ENCODE measurements at places on chromosomes 16 and 17. TPM values are rescaled to one million over a fixed set of nuclear protein-coding genes. Genes with fewer than 3 reads are reported as not detected.

- DNase-seq = no peak
Observed at GRCh38 chr16:85347213-85347591, 234.9 kb upstream of the CIBAR2 start.

DNA sequence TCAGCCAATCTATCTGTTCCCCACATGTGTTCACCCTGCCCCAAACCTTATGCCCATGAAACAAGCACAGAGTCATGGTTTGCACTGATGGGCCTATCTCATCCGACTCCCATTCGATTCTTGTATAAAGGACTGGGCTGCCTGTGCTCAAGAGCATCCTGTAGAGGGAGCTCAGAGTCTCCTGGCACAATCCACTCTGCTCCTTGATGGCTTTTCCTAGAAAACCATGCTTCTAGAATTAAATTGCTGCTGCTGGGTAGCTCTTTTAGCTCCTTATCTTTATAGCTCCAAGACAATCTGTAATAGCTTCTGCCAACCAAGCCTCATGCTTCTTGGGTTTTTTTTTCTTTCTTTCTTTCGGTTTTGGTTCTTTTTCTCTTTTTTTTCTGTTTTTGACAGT, 9.7 kb downstream of the ZNF19 start:
- DNase-seq = no peak

DNA sequence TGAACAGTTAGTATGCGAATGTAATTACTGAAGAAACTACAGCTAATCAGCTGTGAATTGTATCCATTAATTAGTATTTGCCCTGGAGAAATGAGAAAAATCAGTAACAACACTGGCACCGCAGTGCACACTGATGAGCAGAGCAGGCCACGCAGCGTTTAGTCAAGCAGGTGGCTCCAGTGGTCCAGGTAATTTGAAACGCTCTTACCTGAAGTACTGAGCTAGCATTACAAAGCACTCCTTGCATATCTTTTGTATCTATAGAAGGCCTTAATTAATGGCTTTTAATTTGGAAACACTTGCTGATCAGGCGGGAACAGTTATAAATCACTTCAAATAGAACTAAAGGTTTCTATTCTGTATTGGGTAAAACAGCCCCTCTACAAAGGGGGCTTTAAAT, 76.4 kb downstream of the TOX3 start:
- no peak for DNase-seq

- DNase-seq = peak; percentile 72
Observed at GRCh38 chr17:82775001-82775823, 23.3 kb downstream of the TBCD start.

- no peak for DNase-seq
Observed at GRCh38 chr16:79272141-79272577, 328.4 kb downstream of the MAF start.

GRCh38 chr16:16096121-16096857, 127.0 kb downstream of the ABCC6 start:
- peak; percentile 39 for DNase-seq

DNA sequence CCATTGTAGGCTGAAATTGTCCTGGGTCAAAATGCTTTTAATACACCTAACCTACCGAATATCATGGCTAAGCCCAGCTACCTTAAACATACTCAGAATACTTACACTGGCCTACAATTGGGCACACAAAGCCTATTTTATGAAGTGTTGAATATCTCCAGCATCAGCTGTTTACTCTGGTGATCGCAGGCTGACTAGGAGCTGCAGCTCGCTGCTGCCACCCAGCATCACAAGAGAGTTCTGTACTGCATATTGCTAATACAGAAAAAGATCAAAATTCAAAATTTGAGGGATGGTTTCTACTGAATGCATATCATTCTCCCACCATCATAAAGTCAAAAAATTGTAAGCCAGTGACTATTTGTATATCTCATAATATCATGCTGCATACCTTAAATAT, 55.3 kb downstream of the ULK2 start:
- DNase-seq = no peak

- no peak for DNase-seq
Observed at GRCh38 chr17:42818379-42818778, 5.7 kb downstream of the BECN1 start.

GRCh38 chr16:12961626-12962025, 60.2 kb downstream of the SHISA9 start:
- DNase-seq = no peak

GRCh38 chr16:58264961-58265479, 29.8 kb downstream of the PRSS54 start:
- no peak for DNase-seq

DNA sequence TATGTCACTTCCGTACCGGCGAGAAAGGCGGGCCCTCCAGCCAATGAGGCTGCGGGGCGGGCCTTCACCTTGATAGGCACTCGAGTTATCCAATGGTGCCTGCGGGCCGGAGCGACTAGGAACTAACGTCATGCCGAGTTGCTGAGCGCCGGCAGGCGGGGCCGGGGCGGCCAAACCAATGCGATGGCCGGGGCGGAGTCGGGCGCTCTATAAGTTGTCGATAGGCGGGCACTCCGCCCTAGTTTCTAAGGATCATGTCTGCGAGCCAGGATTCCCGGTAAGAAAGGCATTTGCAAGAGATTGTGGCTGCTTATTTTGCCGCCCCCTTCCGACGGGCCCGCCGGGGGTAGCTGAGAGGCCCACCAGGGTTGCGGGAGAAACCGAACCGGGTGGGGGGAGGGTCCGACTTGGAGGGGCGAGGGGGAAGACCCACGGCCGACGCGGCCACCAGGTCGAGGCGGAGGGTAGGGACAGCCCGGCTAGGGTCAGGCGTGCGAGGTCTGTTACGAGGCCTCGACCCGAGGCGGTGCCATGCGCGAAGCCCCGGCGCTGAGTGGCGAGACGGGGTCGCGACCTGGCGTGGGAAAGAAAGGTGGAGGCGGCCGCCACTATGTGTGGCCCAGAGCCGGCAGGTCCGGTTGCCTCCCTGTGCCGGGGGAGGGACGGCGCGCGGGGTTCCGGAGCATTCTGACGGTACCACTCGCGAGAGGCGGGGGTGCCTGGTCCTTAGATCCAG, 6.7 kb upstream of the CD68 start:
- peak; percentile 100 for DNase-seq

DNA sequence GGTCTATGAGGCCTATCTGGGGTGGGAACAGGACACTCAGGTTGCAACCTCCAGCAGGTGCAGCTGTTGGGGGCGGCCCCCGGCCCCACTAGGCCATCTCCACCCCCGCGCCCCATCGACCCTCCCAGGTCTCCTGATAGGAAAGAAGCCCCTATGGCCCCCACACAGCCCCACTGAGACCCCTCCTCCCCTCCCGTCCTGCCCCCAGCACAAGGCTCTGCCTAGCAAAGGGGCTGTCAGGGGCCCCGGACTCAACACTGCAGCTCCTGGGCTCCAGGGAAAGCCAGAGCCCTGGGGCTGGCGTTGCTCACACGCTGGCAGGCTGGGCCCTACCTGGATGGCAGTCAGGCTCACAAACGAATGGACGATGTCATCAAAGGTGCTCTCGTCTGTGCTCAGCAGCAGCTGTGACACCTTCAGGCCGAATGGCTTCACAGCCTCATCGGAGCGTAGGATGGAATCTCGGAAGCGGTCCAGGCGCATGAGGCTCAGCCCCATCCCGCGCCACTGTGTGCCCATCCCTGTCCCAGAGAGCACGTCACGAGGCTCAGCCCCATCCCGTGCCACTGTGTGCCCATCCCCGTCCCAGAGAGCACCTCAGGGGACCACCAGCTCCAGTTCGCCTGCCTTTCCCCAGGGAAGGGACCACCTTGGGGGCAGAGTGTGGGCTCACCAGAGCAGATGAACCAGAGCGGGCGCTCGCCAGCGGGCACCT, 7.3 kb downstream of the FASN start:
- no peak for DNase-seq

The MYL11 gene
- total RNA-seq = 1.1 TPM

- DNase-seq = peak; percentile 67
Observed at GRCh38 chr16:71537643-71538042, 11.4 kb downstream of the CHST4 start.

The HAS3 gene
- 4.6 TPM for total RNA-seq

DNA sequence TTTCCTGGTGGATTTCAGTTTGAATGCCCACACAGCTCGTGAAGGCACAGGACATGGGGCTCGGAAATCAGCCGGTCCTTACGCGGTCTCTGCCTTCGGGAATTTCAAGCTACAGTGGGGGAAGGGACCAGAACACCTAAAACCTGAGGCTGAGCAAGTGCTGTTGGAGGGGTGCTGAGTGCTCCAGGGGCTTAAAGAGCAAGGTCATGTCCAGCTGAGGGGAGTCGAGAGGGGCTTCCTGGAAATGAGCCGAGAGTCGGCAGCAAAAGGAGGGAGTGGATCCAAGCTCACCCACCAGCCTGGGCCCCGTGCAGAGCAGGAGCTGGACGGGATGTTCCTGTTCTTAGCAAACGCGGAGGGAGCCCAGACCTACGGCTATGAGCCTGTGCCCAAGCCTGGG, 73.2 kb upstream of the RPL38 start:
- DNase-seq = no peak

DNA sequence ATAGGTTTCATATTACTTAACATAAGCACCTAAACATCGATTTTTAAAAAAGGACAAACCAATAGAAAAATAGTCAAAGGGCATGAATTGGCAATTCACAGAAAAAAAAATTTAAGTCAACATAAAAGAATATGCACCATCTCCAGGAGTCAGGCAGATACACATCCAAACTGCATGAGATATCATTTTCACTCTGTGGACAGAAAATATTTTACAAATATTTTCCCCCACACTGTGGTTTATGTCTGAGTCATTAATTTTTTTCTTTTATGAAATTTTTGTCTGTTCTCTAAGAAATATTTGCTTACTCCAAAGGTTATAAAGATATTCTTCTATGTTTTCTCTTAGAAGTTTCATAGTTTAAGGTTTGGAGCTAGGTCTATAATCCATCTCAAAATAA, 74.4 kb upstream of the DNAH17 start:
- no peak for DNase-seq

GRCh38 chr17:17703140-17703919, 22.1 kb downstream of the RAI1 start:
- DNase-seq = no peak

DNA sequence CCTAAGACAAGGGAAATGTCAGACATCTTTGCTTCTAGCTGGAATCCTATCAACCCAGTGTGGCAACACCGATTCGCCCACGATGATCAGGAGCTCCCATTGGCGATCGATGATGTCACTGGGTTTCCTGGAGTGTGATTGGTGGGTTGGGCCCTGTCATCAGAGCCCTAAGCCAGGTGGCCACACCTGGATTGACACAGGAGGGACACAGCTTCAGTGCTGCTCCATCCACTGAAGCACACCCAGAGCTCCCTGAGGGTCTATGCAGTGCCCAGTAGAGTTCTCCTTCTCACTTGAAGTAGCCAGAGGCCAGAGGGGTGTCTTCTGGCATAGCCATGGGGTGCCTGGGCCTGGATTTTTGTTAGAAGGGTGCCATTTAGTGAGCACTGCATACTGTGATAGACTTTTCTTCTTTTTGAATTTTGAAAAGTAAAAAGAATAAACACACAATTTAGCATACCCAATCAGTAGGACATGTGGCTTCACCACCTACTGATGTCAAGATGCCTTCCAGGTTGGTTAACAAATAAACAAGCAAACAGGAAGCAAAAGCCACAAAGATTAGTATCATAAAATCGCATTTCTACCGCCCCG, 77.6 kb downstream of the CMIP start:
- DNase-seq = no peak

DNA sequence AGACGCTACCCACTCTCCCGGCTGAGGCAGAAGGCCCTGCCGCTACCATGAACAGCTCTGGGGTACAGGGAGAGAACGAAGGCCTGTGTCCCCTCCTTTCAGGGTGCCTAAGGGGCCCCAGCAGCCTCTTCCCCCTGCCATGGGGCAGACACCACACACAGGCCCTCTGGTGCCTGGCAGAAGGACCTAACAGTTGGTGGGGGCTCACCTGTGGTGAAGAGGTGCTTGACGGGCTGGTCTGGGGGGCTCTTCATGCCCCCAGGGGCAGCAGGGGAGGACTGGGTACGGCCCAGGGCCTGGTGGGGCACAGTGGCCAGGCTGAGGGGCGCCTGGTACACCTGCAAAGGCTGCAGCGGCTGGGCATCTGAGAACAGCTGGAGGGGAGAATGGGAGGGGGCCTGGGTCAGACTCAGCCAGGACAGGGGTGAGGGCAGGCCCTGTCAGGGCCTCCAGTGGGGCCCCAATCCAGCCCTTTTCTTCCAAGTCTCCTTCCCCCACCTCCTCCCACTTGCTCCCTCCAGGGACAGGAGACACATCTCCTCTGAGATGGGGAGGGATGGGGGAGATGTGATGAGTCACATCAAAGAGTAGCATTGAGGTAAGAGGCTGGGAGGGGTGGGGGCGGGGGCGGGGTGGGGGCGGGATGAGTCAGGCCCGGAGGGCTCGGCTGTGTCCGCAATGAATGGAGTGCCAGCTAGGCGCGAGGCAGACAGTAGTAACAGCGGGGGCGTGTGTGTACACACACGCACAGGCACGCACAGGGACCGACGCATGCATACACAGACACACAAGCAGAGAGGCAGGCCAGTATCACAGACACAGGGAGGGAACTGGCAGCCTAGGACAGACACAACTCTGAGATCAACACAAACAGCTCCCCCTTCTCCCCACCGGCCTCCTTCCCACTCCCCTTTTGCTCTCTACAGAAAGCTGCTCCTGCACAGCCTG, 16.1 kb downstream of the G6PC3 start:
- no peak for DNase-seq

DNA sequence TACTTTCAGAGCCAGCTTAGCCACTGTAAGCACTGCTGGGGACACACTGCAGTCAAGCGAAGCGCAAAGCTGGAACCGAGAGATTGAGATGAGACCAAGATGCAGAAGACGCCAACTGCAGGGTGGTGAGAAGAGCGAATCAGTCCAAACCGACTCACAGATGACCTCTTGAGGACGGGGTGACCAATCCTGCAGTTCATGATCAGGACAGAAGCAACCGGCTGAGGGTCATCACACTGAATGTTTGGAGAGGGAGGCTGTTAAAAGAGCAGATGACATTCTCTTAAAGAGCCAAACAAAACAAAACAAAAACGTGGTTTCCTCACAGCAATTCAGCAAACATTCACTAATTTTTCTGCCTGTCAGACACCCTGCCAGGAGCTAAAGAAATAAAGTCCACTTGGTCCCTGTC, 8.5 kb downstream of the HASPIN start:
- no peak for DNase-seq

DNA sequence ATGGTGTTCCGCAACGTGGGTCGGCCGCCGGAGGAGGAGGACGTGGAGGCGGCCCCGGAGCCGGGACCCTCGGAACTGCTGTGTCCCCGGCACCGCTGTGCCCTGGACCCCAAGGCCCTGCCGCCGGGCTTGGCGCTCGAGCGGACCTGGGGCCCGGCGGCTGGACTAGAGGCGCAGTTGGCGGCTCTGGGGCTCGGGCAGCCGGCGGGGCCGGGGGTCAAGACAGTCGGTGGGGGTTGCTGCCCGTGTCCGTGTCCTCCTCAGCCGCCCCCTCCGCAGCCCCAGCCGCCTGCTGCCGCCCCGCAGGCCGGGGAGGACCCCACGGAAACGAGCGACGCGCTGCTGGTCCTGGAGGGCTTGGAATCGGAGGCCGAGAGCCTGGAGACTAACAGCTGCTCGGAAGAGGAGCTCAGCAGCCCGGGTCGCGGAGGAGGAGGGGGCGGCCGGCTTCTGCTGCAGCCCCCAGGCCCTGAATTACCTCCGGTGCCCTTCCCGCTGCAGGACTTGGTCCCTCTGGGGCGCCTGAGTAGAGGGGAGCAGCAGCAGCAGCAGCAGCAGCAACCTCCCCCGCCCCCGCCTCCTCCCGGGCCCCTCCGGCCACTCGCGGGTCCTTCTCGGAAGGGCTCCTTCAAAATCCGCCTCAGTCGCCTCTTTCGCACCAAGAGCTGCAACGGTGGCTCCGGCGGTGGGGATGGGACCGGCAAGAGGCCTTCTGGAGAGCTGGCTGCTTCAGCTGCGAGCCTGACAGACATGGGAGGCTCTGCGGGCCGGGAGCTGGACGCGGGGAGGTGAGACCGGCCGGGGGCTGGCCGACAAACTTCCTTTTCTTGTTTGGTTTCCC, 821 bp downstream of the SOCS7 start:
- peak; percentile 61 for DNase-seq
